ENCODE measurements at places on chromosomes 7 and 10.

- peak; percentile 22 for DNase-seq
These were observed 2.4 kb upstream of the CNOT4 start for GRCh38 chr7:135512135-135512887.

DNA sequence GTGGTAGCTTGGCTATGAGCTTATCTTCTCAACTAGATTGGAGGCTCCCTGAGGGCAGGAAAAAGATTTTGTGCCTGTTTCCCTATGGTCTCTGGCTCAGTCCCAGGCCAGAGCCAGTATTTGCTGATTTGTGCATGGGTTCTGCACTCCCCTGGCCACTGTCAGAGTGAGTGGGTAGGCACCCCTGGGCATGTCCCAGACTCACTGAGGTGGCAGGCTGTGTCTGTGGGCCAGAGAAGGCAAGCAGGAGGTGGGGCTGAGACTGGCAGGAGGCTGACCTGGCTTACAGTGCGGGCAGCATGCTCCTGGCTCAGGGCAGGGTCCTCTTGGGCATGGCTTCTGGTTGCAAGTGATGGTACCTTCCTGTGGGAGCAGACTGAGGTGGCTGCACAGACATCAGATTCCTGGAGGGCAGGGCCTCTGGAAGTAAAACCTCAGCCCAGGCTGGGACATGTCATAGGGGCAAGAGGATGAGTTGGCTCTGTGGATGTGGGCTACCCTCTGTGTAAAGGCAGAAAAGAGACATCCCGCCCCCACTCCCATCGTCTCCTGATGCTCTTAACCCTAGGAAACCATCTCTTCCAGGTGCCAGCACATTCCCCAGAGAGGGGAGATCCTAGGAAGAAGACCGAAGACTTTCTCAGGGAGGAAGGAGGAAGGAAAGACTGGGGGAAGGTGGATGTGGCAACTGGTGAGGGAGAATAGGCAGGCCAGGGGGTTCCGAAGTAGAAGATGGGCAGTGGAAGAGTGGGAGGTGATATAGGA lies 4.3 kb downstream of the KCP start:
- no peak for DNase-seq

GRCh38 chr10:43765516-43765915 lies 116.8 kb upstream of the ZNF32 start:
- DNase-seq = no peak

DNA sequence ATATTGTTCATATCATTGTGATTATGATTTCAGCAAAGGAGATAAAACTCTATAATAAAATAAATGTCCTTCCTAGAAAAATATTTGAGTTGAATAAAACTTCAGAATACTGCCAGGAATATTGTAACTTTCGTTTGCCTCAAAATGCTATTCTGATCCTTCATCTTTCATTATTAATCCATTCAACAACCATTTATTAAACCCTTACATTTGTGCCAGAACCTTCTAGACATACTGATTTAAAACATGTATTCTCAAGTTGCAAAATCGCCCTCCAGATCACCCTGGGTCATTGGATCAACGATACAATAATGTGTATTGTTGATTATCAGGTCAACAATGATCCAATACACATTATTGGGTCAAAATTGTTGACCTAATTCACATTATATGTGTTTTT lies 759.8 kb downstream of the CNTNAP2 start:
- no peak for DNase-seq

DNA sequence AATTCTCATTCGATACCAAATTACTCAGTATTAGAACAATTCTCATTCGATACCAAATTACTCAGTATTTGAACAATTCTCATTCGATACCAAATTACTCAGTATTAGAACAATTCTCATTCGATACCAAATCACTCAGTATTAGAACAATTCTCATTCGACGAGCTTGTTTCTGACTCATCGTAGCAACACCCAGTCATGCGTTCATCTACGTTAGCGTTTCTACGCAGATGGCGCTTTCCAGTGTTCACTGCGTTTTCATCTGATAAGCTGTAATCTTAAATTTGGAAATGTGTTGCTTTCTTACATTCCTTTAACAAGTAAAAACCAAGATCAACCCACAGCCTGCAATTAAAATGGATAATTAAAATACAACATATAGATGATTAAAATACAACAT lies 276.3 kb downstream of the ZMYND11 start:
- no peak for DNase-seq

GRCh38 chr7:27617651-27618381 lies 44.9 kb downstream of the HIBADH start:
- DNase-seq = no peak

Measured in hematopoietic multipotent progenitor cell (in vitro differentiated cells).